Lower leg skin (tissue), 4 donors: ENCODE measurements at places on chromosomes 12 and 14. TPM values are rescaled to one million over a fixed set of nuclear protein-coding genes. Genes with fewer than 3 reads are reported as not detected.
A peak's percentile ranks its signal among the peaks of the same experiment; 100 is the strongest.

DNA sequence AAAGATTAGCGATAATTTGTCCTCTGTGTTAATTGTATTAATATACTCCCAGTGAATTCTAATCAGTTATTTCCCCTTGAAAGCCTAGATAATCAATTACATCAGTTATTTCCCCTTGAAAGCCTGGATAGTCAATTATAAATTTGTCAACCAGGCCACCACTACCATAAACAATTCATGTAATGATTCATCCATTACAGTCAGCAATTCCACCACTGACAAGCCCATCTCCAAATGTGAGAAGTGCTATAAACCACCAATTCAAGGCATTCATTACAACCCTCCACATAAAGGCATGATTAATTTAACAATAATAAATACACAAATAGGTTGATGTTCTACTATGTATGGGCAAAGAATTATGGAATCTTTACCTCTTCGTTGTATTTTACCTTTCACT is 40.9 kb downstream of the INTS13 start:
- no peak for DNase-seq

DNA sequence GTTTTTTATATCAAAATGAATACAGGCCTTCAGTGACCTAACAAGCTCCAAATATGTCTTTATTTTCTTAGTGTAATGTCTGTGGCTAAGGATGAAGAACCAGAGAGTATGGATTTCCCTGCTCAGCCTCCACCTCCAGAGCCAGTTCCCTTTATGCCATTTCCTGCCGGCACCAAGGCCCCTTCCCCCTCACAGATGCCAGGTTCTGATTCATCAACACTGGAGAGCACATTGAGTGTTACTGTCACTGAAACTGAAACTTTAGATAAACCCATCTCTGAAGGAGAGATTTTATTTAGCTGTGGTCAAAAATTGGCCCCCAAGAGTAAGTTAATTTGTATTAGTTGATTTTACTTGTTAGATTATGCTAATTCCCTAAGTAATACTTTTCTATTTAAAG is 61.0 kb downstream of the KIAA0586 start:
- no peak for DNase-seq

Gene AICDA
- not detected for total RNA-seq

GRCh38 chr12:108699955-108700563 is 31.3 kb downstream of the CORO1C start:
- no peak for DNase-seq

GRCh38 chr14:59576332-59577294 is at the start of gene CCDC175:
CCDC175 (minus strand) TSS chr14:59576812; CDS start chr14:59576775, 37 bp downstream.
- DNase-seq = peak; percentile 92

GRCh38 chr12:28890664-28891063 is 258.4 kb upstream of the FAR2 start:
- DNase-seq = no peak

Gene AMDHD1
- total RNA-seq = 1.1 TPM

DNA sequence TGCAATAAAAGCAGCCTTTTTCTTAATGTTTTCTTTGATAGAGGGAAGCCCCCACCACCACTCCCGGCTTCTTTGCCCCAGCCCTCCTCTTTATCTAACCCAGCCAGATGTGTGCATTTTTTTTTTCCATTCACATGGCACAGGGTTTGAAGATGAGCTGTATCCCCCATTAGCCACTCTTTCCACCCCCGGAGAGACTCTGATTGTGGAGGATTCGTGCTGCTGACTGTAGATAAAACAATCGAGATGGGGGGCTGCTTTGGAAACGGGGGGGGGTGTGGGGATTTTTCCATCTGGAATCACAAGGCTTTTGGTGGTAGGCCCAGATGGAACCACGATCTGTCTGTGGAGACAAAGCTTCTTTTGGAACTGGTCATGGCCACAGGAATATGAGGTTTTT is 46.2 kb upstream of the VASH1 start:
- no peak for DNase-seq

DNA sequence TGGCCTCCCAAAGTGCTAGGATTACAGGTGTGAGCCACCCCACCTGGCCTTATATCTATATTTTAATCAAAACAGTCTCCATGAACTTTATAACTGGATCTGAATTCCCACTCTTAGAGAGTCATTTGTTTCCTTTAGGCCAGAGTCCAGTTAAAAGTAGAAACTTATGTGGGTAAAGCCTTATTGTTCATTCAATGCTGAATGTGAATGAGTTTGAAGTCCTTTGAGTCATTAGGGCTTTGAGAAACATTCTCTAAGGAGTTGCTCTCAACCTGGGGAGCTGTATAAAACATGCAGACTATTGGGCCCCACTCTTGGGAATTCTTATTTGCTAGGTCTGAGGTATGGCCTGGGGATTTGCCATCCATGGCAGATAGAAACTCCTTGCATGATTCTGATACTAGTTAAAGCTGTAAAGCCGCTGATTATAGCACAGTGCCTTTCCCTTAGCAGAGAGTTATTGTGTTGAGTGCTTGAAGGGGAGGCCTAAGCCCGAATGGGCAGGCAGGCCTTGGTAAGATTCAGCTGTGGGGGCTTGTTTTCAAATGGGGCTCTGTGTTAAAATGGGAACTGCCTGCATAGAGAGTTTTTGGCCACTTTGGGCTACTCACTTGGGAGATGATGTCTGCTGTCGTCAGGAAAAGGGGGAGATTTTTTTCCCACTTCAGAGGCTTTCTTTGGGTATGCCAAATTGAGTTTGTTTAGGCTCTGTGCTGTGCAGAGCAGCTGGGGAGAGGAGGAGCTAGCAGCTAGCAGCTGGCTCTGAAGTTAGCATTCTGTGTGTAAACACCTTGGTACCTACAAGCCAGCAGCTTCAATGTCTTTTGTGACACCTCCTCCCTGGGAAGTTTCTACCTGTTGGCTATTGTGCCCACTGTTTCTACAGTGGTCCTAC is 117.5 kb downstream of the DACT1 start:
- DNase-seq = no peak

DNA sequence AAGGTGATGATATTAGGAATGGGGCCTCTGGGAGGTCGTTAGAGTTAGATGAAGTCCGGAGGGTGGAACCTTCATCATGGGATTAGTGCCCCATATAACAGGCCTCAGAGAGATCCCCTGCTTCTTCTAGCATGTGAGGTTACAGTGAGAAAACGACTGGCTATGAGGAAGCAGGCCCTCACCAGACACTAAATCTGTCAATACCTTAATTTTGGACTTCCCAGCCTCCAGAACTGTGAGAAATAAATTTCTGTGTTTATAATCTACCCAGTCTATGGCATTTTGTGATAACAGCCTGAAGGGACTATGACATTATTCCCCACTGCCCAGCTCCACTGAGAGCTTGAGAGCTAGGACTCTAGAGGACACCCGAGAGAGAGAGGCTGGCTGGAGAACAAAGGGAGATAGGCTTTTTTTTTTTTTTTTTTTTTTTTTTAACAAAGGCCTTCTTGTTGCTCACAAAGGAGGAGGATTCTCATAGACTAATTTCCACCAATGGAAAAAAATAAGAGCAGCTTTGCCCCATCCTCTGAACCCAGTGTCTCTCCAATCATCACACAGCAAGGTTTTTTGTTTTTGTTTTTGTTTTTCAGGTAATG is 87.8 kb upstream of the EEA1 start:
- DNase-seq = no peak

Gene C12orf50
- not detected for total RNA-seq

DNA sequence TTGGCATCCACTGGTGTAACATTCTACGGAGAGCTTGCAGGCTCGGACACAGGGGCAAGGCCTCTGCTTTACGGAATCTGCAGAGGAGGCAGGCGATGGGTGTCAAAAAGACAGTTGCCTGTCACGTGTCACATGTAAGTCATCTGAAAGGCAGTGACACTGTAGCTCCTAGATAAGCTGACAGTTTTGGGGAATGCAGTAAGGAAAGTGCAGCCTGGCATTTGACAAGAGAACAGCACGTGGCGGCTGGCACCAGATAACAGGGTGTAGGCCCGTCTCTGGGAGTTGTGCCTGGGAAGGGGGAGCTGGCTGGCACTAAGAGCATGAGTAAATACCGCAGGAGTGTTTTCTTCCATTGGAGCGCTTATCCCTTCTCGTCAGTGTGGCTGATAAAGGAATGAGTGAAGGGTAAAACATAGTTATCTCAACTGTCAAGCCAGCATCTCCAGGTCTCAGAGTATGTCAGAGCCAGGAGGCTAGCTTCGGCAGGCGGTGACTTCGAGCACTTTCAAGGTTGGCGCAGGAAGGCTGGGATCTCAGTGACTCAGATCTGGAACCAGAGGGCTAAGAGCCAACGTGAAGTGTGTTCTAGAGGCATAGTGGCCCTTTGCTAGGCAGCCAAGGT is 26.1 kb downstream of the ADCK1 start:
- no peak for DNase-seq

GRCh38 chr14:49017447-49017846 is 568.7 kb downstream of the RPS29 start:
- no peak for DNase-seq

Gene GMPR2
- total RNA-seq = 39.0 TPM

Gene PLA2G1B
- not detected for total RNA-seq

DNA sequence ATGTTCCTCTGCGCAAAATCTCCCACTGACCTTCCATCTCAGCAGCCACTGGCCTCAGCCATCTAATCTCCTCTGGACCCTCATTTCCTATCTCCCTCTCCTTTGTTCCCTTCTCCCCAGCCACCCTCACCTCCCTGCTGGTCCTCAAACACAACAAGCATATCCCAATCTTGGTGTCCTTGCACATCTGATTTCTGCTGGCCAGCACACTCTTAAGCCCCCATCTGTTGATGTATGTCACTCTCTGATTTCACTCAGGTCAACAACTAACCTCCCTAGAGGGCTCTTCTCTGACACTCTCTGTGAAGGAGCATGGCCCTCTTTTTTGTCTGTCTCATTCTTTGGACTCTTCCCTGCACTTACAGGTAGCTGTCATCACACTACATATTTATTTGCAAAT is 25.6 kb downstream of the PPM1H start:
- no peak for DNase-seq
